Tongue (tissue), 3 donors: ENCODE measurements at places on chromosomes 2 and 18.

DNA sequence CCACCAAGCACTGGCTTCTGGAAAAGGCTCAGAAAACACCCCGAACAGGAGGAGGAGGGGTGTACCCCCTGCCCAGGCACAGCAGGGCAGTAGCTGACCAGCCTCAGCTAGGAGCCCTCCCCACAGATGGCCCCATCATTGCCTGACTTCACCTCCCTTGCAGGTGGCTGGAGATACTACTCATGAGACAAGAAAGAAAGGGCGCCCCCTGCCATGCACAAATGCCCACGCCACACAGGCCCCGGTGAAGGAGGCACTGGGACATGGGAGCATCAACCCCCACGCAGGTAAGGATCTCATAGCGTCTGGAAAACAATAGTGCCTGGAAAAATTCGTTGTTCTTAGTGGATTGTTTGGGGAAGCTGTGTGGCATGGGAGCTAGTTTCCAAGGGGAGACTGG, 240.6 kb downstream of the TFCP2L1 start:
- no peak for DNase-seq

GRCh38 chr18:75916624-75916982, 489.1 kb upstream of the SMIM21 start:
- DNase-seq: no peak

GRCh38 chr2:47782381-47782670, 619 bp upstream of the MSH6 start:
- DNase-seq: no peak

GRCh38 chr2:168468354-168468753, 12.3 kb downstream of the CERS6 start:
- DNase-seq: no peak

DNA sequence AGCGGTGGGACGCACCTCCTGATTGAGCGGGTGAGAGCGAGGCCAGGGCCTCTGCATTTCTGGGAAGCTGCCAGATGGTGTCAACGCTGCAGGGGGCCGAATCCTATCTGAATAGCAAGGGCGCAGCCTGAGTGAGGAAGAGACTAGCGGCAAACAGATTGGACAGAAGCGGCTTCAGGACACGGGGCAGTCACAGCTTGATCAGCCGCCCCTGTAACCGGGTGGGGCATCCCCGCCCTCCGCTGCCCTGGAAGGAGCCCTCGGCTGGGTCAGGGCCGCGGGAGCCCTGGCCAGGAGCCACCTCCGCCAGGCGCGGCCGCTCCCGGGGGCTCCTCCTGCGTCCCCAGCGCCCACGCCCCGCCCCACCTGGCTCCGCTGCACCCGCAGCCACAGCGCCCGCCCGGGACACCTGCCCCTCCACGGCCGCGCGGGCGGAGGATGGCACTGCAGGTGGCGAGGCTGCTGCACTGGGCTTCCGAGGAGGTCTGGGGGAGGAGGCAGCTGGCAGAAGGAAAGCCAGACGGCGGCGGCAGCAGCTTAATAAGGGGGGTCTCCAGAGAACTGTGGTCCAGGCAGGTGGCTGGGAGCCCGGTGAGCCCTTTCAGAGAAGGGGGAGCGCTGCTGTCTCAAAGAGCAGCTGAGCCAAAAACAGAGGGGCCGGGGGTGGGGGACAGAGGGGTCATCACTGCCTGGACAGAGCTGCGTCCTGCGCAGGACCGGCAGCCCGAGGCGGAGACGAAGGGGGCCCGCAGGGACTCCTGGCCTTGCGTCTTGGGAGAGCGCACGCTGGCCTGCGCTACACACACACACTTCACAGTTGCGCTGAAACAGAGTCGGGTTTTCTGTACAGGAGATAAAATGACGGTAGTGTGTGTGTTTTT, 18.8 kb upstream of the SOX11 start:
- peak; percentile 56 for DNase-seq

GRCh38 chr2:25362434-25363145, 20.9 kb upstream of the DNMT3A start:
- DNase-seq: peak; percentile 32

DNA sequence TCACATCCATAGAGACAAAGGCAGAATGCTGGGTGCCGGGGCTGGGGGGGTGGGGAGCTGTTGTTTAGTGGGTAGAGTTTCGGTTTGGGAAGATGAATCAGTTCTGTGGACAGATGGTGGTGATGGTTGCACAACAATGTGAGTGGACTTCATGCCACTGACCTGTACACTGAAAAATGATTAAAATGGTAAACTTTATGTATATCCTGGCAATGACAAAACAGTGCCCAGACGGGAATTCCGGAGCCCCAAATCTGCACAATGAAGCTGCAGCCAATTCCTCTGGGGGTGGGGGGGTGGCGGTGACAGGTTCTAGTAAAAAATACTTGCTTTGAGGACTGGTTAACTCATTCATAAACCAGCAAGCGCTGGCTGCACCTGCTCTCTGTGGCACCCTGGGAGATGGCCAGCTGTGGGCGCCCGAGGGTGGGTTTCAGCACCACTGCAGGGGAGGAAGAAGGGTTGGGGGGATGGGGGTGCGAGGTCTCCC, 81.8 kb upstream of the HPCAL1 start:
- DNase-seq: no peak

GRCh38 chr2:62200291-62200841, 4.5 kb downstream of the B3GNT2 start:
- no peak for DNase-seq

- no peak for DNase-seq
Measured at GRCh38 chr18:10482363-10482984, 28.0 kb downstream of the APCDD1 start.

DNA sequence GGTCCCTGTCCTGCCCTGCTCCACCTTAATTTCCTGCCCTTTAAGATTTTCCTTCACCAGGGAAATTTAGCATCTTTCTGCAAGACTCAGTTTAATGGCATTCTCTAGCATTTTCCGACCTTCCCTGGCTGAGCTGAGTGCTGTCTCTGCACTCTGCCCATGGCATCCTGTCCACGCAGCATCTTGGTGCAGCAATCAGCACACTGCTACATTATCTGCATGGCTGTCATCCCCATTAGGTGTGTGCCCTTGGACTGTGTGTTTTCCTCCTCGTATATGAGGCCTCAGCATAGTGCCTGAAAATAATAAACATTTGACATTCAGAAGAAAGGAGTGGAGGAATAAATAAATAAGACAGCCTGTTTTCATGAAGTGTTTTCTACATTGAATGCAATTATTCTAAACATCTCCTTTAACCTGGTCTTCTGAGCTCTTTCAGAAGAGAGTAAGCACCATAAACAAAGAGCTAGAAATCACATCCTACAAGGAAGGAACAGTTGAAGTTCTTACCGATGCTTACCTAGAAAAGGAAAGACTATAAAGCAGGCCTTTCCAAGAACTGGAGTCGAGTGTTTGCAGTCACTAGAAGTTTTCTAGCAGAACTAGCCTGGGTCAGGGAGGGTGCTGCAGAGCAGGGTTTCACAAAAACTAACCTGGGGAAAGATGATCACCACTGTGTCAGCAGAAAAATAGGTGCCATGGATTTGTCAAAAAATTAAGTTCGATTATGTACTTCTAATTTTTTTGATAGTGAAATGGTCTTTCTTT, 131.4 kb upstream of the ITGB6 start:
- no peak for DNase-seq

GRCh38 chr2:10196110-10196892, 73.8 kb downstream of the RRM2 start:
- DNase-seq: peak; percentile 40

DNA sequence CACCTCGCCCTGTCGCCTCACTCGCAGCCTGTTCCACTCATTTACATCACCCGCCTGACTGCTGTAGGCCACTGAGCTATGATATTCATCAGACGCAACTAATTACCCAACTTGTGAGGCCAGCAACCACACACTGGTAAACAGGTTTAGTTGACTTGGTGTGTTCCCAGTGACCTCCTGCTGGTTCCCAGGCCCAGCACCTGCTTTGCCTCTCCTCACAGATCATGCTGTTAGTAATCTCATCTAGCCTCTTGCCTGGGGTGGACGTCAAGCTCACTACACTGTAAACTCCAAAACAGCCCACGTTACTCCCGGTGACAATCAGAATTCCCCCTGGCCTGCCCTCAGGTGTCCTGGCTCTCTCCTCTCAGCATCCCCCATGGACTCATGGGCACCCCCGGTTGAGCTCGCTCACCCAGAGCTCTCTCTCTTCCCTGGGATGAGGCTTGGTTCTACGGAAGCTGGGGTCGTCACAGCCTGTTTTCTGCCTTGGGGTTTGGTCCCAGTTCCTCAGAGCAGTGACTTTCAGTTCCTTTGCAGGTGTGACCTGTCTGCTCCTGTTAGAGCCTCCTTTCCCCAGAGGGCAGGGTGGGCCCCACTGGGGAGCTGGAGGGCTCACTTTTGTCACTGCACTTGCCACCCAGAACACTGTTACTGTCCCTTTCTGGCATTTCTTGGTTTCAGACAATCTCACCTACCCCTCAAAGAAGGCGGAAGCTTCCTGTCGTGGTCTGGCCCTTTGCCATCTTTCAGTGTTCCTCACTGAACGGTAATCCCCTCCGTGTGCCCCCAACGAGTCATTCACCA, 40.3 kb downstream of the INPP5D start:
- no peak for DNase-seq

DNA sequence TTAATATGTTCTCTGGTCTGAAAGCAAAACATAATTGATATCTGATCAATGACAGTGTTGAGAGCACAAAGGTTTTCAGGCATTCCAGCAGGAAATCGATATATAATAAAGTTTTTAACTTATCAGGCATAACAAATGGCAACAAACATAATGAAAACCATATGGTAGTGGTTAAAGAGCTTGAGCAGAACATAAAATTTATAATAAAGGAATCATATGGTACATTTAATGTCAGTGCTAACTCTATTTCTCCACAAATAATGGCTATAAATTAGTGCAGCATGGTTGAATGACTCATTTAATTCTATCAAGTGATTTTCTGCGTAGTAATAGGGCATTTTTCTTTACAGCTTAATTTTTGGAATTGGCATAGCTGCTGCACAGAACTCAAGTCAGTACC, 306.2 kb downstream of the FSIP2 start:
- DNase-seq: no peak

DNA sequence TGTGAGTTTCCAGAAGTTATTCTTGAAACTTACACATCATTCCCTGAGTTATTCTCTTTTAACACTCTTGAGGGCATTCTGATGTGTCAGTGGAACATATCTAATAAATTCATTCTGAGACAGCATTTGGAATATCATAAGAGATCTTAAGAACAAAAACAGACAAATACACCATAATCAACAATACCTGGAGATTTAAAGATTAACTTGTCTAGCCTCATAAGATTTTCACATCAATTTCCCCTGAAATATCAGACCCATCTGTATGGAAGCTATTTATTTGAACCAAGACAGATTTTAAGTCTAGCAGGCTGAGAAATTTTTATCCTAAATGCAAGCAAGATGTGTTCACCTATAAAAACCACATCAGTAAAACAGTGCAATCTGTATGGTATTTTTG, 181.6 kb downstream of the NYAP2 start:
- DNase-seq: no peak
